Thymus (tissue), 14 donors: ENCODE measurements at places on chromosomes 3 and 15.

DNA sequence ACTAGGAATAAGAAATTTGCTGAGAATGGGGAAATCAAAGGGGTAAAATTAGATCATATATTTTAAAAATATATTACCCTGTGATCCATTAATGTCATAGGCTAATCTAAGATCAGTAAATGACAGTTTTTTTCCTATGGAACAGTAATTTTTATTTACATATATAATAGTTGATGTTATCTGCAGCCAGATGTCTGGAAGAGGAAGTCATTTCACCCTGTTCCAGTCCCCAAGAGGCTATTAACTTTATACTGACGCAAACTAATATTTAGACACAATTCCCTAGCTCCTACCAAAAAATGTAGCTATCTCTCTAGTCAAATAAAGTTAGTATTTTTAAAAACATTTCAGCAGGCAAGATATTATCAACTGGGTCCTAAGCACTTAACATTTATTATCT lies 558.0 kb downstream of the MECOM start:
- no peak for DNase-seq

DNA sequence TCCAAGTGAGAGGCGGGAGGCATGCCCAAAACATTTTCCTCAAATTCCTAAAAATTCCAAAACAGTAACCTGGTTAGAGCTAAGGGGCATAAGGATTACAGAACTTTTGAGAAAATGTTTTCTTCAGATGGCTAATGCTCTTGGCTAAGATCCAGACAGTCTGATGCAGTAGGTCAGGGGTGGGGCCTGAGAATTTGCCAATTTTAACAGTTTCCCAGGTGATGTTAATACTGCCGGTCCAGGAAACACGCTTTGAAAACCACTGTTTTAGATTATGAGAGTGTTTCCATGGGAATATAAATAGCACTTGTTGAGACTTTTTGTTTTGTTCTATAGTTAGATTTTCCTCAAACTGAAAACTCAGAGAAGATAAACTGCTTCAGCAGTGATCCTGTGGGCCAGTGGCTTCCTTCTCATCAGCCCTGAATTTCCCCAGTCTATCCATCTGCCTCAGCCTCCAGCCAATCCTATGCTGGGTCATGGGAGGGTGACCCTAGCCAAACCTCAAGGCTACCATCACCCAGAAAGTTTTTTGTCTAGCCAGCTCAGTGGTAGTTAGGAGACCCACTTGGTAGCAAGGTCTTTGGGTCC lies 71.6 kb upstream of the ACP3 start:
- no peak for DNase-seq

DNA sequence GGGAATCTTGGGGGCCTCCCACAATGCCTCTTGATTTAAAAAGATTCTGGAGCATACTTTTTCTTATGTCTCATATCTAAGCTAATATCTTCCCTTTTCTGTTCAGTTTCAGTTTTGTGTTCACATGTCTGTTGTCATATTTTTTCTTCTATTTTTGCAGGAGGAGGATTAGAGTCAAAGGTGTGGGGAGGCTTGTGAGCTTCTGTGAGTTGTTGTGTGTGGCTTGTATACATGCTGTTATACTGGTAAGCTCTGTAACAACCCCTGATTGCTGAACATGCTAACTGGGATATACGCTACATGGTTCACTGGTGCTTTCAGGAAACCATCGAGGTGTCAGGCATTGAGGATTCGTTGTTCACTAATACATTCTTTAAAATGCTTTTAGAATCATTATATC lies 83.5 kb downstream of the SLC25A26 start:
- no peak for DNase-seq

DNA sequence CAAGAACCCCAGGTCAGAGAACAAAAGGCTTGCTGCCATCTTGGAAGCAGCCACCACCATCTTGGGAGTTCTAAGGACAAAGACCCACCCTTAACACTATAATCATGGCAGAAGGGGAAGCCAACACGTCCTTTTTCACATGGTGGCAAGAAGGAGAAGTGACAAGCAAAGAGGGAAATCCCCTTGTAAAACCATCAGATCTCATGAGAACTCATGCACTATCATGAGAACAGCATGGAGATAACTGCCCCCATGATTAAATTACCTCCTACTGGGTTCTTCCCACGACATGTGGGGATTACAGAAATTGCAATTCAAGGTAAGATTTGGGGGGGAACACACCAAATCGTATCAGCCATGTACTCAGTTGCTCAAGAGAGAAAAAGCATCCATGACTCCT lies 21.1 kb upstream of the GBE1 start:
- no peak for DNase-seq

DNA sequence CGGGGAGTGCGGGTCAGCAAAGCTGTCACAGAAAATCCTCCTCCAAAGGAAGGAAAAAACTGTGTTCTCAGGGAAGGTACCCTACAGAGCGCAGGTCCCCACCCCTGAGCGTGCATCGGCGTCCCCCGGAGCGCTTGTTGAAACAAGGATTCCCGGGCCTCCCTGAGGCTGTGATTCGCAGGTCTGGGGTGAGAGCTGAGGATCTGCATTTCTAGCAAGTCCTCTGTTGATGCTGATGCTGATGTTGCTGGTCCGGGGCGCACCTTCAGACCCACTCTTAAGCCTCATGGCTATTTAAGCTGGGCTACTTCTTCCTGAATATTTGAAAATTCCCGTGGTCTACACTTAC lies 226.2 kb upstream of the IGF1R start:
- no peak for DNase-seq

- no peak for DNase-seq
These were observed 22.4 kb downstream of the LZTFL1 start for GRCh38 chr3:45819543-45819942.

GRCh38 chr3:36250191-36250590 lies 130.1 kb upstream of the STAC start:
- DNase-seq, result no peak
